Fibroblast of lung (primary cell): ENCODE measurements at places on chromosomes 4 and X.

DNA sequence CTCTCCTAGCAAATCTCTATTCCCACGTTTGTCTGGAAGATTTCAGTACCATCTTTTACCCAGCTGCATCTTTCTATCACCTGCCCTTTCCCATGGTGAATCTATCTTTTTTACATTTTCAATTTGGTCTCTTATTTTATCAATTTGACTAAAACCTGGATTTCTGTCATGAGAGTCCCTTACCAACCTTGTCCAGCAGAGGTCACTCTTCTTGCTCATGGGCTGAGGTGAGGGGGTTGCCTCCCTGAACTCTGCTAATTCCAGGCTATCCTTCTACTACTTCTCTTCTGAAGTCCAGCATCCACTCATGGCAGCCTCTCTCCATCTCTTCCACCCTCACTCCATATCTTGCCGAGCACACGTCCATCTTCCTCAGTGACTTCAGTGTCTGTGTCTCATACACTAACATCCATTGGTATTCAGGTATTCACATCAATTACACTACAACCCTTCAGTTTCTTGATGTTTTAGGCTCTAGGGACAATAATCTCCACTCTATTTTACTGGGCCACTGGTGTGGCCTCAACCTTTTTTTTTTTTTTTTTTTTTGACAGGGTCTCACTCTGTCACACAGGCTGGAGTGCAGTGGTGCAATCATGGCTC is 17.8 kb upstream of the ZNF827 start:
- peak; percentile 52 for DNase-seq

- no peak for DNase-seq
Measured at GRCh38 chrX:105168577-105168976, 51.9 kb downstream of the TEX13A start.

DNA sequence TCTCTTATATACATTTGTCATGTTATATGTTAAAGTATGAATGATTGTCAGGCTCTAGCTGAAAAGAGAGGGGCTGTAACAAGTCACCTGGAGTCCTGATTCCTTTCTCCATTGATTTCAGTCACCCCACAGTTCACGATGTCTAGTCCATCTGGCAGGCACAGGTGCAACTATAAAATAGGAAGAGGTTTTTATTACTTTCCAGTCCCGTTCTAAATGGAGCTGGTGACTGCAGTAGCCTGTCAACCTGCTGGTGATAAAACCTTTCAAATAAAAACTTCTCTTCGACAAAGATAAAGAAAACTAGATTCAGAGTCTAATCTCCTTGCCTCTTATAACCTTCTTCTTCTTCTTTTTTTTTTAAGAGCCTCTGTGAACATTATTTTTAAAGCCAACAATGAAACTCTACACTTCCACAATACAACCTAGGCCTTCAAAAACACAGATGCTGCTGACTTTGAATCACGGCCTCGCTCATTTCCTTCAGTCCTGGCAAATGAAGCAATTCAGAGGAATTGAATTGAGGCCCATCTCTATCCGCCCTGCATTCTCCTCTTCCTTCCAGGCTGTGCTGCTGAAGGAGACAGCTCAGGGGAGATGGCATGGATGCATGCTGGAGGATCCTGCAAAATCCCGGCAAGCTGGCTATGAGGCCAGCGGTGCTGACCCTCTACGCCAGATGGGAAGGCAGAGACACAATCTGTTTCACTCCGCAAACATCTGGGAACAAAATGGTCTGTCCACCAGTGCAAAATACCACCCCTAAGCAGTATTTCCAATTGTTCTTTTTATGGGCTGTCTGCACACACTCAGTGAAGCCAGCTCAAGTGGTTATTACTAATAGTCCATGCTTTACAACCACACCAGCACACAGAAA is 27.3 kb upstream of the CDKN2AIP start:
- no peak for DNase-seq

DNA sequence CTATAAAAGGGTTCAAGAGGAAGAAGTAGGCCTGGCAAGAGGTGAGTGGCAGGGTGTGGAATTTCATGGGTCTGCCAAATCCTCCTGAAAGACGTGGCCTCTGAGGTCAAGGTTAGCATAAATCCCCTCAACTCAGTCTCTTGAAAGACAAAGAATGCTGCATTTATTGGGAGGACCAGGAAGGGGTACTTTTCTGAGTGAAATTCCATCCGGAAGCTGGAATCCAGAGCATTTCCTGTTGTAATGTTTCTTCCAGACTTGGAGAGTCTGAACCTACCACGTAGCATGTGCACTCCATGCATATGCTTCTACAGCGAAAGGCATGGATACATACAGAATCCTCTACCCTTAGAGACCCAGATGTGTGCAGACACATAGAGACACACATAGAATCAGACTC is 13.4 kb upstream of the FGD1 start:
- no peak for DNase-seq

- DNase-seq = no peak
Measured at GRCh38 chr4:85200106-85200505, 233.6 kb upstream of the WDFY3 start.

DNA sequence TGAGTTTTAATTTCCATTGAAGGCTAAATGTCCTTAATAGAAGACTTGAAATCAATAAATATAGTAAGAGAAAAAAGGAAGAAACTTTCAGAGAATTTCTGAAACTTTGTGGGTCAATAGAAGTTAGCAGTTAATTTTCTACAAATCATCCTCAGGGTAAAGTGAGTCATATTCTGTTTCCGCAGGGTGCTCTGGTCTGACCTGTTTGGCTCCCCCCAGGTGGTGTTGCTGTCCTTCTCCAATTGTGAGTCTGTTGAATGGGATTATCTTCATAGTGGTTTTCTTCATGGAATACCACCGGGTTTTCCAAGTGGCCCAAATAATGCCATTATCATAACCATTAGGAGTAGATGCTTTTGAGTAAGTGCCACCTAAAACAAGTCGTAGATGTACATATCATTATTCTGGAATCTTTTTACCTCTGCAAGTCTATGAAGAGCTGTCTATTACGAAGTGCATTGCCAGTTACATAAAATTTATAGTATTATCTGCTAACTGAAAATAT is 7.7 kb downstream of the FGG start:
- no peak for DNase-seq

DNA sequence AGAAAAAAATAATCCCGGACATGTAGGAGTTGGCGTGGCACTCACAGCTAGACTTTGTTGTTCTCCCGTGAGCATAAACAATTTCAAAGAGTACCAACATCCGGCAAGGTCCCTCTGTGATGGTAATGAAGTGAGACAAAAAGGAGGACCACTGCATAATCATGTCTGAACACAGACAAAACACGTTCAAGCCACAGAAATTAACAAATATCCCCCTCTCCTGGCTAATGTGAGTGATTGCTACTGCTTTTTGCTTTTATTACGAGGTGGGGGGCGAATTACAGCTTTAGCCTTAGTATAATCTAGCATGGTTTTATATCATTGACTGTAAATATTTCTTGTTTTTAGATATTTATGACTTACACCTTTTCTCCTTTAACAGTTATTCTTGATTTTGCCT is 118.5 kb downstream of the PLS3 start:
- DNase-seq = peak; percentile 52

DNA sequence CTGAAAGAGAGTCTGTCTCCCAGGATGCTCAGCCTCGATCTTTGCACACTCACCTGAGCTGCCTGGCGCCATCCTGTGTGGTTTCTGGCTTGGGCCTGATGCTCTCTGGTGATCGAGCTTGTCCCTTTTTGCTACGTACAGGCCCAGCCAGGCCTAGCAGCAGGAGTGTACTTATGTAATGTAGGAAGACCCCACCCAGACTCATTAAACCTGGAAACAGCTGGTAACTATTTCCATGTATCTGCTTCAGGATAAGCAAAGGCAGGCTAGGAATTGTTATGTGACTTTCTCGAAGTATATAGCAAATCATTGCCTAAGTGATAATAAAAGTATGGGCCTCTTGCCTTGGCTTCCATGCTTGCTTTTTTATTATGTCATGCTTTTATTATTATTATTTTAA is 18.6 kb upstream of the ARSJ start:
- DNase-seq = no peak

GRCh38 chrX:55783723-55784122 is 66.2 kb downstream of the RRAGB start:
- DNase-seq = peak; percentile 31

GRCh38 chrX:103941201-103941975 is 21.0 kb upstream of the TMSB15B start:
- peak; percentile 43 for DNase-seq

DNA sequence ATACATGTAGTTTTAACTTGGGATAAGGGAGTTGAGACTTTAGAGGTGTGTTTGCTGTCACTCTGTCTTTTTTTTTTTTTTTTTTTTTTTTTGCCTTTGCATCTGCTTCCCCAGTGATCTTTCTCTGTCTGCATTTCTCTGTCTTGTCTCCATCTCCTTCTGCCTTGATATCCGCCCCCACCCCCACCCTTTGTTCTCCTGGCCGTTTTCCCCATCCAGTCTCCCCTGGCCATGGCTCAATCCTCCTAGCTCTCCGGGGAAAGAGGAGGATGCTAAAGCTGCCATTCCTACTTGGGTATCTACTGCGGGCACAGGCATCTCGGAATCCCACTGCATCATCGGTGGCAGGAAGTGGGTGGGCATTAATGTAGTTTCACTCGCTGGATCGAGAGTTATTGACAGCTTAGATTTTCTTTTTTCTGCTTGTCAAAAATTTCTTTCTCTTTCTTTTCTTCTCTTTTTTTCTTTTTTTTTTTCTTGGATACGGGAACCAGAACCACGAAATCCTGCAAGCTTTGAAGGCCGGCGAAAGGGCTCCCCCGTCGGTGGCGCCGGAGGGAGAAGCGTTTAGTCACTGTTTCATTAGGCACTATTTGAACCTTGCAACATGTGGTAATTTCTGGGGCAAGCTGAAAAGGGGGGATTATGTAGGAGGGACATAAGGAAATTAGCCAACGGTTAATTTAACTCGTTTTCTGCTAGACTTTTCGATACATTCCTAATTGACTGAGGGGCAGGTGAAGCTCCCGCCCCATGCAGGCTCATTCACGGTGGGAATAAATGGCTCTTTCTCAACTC is 8.2 kb downstream of the GSX2 start:
- DNase-seq = no peak

- peak; percentile 0 for DNase-seq
Measured at GRCh38 chr4:91243132-91243531, 1060.6 kb upstream of the GRID2 start.

DNA sequence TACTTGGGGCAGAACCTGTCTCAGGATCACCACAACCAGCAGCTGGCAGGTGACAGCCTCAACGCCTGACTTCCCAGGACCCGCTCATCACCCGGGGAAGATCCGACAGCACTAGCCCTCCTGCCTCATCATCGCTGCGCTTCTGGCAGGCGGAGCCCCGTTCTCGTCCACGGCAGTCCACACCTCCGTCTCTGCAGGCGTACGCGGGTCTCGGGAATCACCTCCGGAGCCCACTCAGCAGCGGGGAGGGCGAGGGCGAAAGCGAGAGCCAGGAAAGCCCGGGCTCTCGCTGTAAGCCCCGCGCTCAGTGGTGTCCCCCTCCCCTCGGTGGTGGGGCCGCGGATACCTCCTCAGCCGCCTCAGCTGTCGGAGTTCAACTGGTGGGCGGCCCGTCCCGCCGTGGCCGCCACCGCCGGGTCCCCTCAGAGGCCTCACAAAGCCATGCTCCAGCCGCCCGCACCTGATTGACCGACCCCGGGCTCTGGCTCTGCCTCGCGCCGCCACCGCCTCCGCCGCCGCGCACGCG is 518 bp upstream of the CNKSR2 start:
- DNase-seq = no peak

- no peak for DNase-seq
Measured at GRCh38 chr4:40134206-40134917, 62.5 kb upstream of the RHOH start.

DNA sequence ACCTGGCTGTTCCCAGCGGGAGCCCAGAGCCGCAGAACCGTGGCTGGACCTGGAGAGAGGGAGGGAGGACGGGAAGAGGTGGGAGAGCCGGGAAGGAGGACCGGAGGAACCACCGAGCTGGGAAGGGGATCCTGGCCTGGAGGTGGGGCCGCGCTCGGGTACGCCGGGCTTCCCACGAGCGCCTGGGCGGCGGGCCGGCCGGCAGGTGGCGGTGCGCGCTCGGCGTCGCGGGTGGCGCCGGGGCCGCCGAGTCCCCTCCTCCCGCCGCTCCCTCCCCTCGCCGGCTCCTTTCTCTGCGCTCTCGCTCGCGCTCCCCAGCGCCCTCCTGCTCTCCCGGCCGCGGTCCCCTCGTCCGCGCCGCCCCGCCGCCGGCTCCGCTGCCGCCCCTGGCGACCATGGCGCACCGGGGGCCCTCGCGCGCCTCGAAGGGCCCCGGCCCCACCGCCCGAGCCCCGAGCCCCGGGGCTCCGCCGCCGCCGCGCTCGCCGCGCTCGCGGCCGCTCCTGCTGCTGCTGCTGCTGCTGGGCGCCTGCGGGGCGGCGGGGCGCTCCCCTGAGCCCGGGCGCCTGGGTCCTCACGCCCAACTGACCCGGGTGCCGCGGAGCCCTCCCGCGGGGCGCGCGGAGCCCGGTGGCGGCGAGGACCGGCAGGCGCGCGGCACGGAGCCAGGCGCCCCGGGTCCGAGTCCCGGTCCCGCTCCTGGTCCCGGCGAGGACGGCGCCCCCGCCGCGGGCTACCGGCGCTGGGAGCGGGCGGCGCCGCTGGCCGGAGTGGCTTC is at the start of gene SORCS2:
SORCS2 (plus strand) TSS at position 287 of the 778 bp plus-strand sequence.
- DNase-seq = peak; percentile 36

DNA sequence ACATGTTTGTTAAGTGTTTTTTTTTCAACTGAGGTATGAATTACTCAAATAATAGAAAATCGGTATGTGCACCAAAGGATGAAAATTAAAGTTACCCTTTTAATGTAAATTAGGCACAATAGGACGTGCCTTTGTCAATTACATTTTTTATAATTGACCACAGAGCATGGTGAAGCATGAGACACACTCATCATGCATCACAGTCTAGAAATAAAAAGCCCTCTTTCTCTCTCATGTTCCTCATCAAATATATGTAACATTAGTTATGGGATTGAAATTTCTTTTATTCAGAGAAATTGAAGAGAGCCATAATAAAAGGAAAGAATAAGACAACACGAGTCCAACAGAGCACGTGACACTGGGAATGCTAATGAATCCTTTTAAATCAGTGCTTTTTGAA is 3.5 kb downstream of the GNRHR start:
- DNase-seq = peak; percentile 20

- peak; percentile 65 for DNase-seq
Measured at GRCh38 chr4:10456595-10457254, 501 bp downstream of the ZNF518B start.

DNA sequence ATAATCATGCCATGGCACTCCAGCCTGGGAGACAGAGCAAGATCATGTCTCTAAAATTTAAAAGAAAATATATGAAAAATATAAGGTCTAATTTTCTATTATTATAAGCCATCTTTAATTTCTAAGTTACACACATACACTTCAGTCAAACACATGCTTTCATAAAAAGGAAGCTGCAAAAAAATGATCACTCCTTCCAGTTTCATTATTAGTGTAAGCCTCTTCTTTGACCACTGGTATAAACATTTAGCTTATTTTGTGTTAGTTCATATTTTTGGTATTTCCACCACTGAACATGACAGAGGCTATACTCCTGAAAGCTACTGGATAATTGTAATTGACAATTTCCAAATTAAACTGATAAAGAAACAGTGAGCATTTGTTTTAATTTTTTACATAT is 163.3 kb upstream of the USP38 start:
- DNase-seq = no peak

GRCh38 chr4:140296335-140297220 is 76.9 kb upstream of the SCOC start:
- DNase-seq = peak; percentile 94

- DNase-seq = no peak
Measured at GRCh38 chrX:78957049-78957767, 12.0 kb downstream of the P2RY10 start.
